ENCODE measurements at places on chromosomes 2 and 18.

GRCh38 chr2:190137561-190137960 is 75.0 kb upstream of the MSTN start:
- DNase-seq, result no peak
- no peak overlapping the region for H3K27ac ChIP-seq
- H3K27me3 ChIP-seq, result no peaks in the 10 kb centered on the region
- no peaks in the 10 kb centered on the region for H3K4me1 ChIP-seq
- H3K36me3 ChIP-seq, result no peaks in the 10 kb centered on the region

- H3K4me3 ChIP-seq, result no peak overlapping the region
- DNase-seq, result no peak
- H3K27me3 ChIP-seq, result no peaks in the 10 kb centered on the region
- no peaks in the 10 kb centered on the region for H3K4me1 ChIP-seq
These were observed 269.7 kb downstream of the ALPK2 start for GRCh38 chr18:58359218-58359617.

DNA sequence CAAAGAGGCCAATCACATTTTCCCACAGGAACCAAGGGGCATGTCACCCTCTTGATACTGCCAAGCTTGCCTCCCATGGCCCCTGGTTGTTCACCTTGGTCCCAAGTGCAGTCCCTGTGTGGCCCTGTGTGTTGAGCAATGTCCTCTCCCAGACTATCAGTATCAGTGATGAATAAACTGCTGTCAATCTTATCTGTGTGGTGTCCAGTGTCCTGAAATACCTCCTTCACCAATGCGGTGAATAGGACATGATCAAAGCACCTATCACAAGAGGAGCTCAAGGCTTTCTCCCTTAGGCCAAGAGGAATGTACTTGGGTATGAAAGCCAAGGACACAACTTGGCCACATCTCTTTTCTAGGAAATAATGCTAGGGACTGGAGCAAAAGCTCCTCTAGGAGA is 68.2 kb downstream of the MAIP1 start:
- H3K27me3 ChIP-seq, result no peaks in the 10 kb centered on the region
- H3K4me1 ChIP-seq, result no peaks in the 10 kb centered on the region
- H3K4me3 ChIP-seq, result no peak overlapping the region

DNA sequence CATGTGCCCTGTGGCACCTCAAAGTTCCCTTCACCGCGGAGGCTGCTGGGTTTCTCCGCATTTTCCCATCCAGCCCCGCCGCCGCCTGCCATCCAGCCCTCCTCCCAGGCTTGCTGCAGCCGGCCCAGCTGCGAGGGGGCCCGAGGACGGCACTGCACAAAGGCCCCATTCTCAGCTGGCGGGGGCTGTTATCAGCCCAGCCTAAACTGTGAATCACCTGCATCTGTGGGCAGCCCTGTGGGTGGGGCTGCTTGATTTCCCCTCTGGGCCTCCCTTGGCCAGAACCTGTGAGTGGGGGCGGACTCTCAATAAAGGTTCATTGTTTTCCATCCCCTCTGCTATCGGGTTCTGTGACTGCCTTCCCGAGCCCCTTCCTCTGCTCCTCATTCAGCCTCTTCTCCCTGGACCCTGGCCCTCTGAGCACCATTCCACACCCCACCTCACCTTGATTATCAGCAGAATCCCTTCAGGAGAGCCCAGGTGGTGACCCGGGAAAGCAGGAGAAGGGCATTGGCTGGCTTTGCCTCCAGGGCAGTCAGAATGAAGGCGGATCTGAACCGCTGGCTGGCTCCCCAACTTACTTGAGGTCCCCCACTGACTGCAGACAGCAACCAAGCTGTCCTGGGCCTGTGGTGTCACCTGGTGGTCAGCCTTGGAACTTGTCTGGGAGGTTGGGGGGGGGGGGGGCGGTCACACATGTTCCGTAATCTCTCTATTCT is 204.5 kb downstream of the ZFP36L2 start:
- no peak overlapping the region for H3K4me3 ChIP-seq
- no peak for DNase-seq
- no peaks in the 10 kb centered on the region for H3K36me3 ChIP-seq
- H3K4me1 ChIP-seq, result no peaks in the 10 kb centered on the region

GRCh38 chr2:98346311-98347236 is at the start of gene CNGA3:
TSS of gene CNGA3 (plus strand) at chr2:98346456. CDS start at chr2:98369976, 23,520 bp downstream.
- H3K27ac ChIP-seq, result no peak within 1 kb of the TSS
- no peak within 1 kb of the TSS for H3K4me3 ChIP-seq
- no peak for DNase-seq
- no peaks in the 10 kb centered on the region for H3K36me3 ChIP-seq
- peaks cover 8% of the 10 kb centered on the region for H3K27me3 ChIP-seq

DNA sequence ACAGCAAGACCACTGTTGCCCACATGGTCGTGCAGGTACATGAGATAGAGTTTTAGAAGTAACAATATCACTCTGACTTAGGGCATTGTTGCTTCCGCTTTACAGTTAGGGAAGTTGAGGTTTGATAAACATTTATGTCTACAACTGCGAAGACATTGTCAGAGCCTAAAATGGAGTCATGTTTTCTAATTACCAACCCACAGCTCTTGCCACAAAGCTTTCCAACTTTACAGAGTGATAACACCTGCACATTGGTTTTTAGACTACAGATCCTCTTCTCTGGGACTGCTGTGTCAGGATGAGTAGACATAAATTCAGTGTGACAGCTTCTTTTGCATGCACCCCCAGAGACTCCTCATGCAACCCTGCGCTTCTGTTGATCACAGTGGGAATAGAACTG is 119.0 kb downstream of the FEZ2 start:
- no peaks in the 10 kb centered on the region for H3K4me1 ChIP-seq
- DNase-seq, result no peak
- no peak overlapping the region for H3K27ac ChIP-seq
- H3K4me3 ChIP-seq, result no peak overlapping the region
- no peaks in the 10 kb centered on the region for H3K36me3 ChIP-seq
- H3K27me3 ChIP-seq, result no peaks in the 10 kb centered on the region

GRCh38 chr2:43086451-43087221 is 139.8 kb downstream of the ZFP36L2 start:
- DNase-seq, result no peak
- no peaks in the 10 kb centered on the region for H3K27me3 ChIP-seq
- H3K4me3 ChIP-seq, result no peak overlapping the region

GRCh38 chr18:75472396-75472795 is 44.9 kb upstream of the SMIM21 start:
- no peak overlapping the region for H3K27ac ChIP-seq
- no peaks in the 10 kb centered on the region for H3K4me1 ChIP-seq
- no peak overlapping the region for H3K4me3 ChIP-seq
- no peaks in the 10 kb centered on the region for H3K36me3 ChIP-seq

DNA sequence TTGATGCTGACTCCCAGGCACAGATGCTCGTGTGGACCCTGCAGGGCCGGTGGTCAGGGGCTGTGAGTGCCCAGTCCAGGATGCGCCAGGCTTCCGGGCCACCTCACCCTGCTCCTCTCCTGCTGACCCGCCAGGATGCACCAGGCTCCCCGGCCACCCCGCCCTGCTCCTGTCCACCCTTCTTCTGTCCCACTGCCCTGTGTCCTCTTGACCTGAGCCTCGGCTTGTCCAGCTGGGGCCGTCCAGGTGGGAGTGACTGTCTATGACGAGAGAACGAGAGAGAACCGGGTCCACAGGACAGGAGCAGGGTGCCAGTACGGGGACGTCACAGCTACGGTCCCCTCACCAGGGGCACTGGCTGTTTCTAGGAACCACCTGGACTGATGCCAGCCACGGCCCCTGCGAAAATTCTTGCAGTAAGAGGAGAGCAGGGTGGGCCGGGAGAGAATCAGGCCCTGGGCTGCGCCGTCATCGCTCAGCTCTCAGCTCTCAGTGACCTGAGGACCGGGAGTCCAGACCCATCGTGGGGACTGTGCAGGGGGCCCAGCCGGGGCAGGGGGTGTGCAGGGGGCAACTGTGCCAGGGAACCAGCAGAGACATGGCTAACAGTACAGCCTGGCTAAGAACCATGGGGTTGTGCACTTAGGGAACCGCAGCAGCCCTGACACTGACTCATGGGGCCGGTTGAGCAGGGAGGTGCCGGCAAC is 12.9 kb upstream of the NFATC1 start:
- no peaks in the 10 kb centered on the region for H3K27me3 ChIP-seq
- 0 out of 2 replicates have a peak, but pooled peaks cover 2% of the 10 kb centered on the region for H3K36me3 ChIP-seq
- H3K4me3 ChIP-seq, result no peak overlapping the region
- no peak overlapping the region for H3K27ac ChIP-seq
- DNase-seq, result no peak

GRCh38 chr2:24421668-24422067 is 61.3 kb upstream of the ITSN2 start:
- H3K4me3 ChIP-seq, result no peak overlapping the region
- no peak overlapping the region for H3K27ac ChIP-seq
- DNase-seq, result no peak
- H3K4me1 ChIP-seq, result no peaks in the 10 kb centered on the region
- H3K27me3 ChIP-seq, result no peaks in the 10 kb centered on the region

- H3K36me3 ChIP-seq, result no peaks in the 10 kb centered on the region
- no peak overlapping the region for H3K27ac ChIP-seq
- no peak overlapping the region for H3K4me3 ChIP-seq
- no peaks in the 10 kb centered on the region for H3K4me1 ChIP-seq
These were observed 122.5 kb downstream of the ERBB4 start for GRCh38 chr2:212416086-212416485.

GRCh38 chr2:49857371-49858112 is 703.2 kb upstream of the FSHR start:
- no peaks in the 10 kb centered on the region for H3K36me3 ChIP-seq
- no peak overlapping the region for H3K4me3 ChIP-seq
- no peak for DNase-seq
- H3K27me3 ChIP-seq, result no peaks in the 10 kb centered on the region

- no peaks in the 10 kb centered on the region for H3K27me3 ChIP-seq
- H3K27ac ChIP-seq, result no peak overlapping the region
- H3K4me1 ChIP-seq, result no peaks in the 10 kb centered on the region
- H3K4me3 ChIP-seq, result no peak overlapping the region
These were observed 146.4 kb downstream of the MBD5 start for GRCh38 chr2:148167241-148167766.

DNA sequence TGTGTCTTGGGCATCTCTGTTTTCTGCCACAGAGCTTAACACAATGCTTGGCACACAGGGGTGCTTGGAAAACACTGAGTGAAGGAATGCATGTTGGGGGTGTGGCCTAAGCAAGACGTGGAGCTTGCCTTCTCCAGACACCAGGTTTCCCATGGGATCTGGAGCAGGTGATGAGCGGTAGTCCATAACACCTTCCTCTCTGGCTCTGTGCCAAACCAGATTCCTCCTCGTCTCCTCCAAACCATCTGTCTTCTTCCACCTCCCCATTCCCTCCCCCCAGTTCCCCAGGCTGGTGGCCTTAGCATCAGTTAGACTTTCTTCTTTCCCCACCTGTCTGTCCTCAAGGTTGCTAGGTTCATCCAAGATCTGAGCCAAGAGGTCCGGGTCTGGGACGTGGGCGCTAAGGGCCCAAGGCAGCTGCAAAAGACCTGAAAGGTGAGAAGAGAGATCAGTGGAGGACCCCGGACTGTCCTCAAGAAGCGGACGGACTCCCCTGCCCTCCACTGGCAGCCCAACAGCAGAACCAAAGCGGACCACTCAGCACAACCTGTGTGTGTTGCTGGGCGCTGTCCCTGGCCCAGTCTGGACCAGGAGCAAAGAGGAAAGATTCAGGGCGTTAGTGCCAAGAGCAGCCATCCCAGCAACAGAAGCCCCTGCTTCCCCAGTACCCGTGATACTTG is 1.2 kb upstream of the ITM2C start:
- H3K4me3 ChIP-seq, result no peak overlapping the region
- no peak overlapping the region for H3K27ac ChIP-seq
- no peaks in the 10 kb centered on the region for H3K36me3 ChIP-seq
- H3K4me1 ChIP-seq, result peaks cover 12% of the 10 kb centered on the region

DNA sequence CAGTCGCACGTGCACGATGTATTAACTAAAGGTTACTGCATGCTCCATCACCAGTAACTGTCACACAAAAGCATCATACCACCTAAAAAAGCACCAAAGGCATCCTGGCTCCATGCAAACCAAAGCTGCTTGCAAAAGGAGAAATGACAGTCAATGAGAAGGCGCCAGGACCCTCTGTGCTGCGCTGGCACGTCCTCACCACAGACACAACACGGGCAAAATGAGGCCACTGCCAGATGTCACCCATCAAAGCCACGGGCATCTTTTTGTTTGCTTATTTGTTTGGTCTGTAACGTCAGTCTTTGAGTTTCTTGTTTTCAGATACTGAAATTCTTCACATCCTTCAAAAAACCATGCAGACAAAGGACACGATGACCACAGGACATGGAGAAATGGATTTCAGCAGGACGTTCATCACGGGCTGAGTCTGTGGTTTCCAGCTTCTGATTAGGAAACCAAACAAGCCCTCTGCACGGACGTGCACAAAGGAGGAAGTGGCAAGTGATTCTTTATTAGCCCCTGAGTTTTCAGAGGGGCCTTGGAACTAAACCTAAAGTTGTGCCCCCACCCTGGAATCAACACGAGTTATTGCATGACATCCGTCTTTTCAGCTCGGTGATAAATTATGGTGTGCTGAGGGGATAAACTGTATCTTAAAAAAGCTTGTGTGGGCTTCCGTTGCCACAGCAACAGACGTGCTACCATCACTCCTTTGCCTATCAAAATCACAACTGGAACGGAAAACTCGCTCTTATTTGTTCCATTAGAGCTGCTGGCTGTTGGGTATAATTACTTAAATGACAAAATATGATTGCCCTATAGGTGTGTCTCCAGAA is 181.8 kb downstream of the EIPR1 start:
- no peak overlapping the region for H3K4me3 ChIP-seq
- no peaks in the 10 kb centered on the region for H3K36me3 ChIP-seq

- no peak for DNase-seq
- no peak overlapping the region for H3K4me3 ChIP-seq
- H3K27ac ChIP-seq, result no peak overlapping the region
- peaks cover 7% of the 10 kb centered on the region for H3K36me3 ChIP-seq
- H3K4me1 ChIP-seq, result no peaks in the 10 kb centered on the region
- H3K27me3 ChIP-seq, result no peaks in the 10 kb centered on the region
These were observed 9.0 kb downstream of the CNNM3 start for GRCh38 chr2:96825057-96825456.

GRCh38 chr2:12824351-12824777 is 107.6 kb downstream of the TRIB2 start:
- H3K27me3 ChIP-seq, result no peaks in the 10 kb centered on the region
- no peaks in the 10 kb centered on the region for H3K4me1 ChIP-seq
- DNase-seq, result no peak
- H3K27ac ChIP-seq, result no peak overlapping the region
- no peaks in the 10 kb centered on the region for H3K36me3 ChIP-seq
